ENCODE measurements at places on chromosomes 7 and 10.
A peak's percentile ranks its signal among the peaks of the same experiment; 100 is the strongest.

- DNase-seq = no peak
These were observed 562.9 kb upstream of the POT1 start for GRCh38 chr7:125492521-125492920.

- DNase-seq = no peak
These were observed 716.5 kb upstream of the GRM3 start for GRCh38 chr7:85927226-85927625.

- peak; percentile 70 for DNase-seq
These were observed 61.4 kb upstream of the PPP1R3C start for GRCh38 chr10:91694170-91694794.

DNA sequence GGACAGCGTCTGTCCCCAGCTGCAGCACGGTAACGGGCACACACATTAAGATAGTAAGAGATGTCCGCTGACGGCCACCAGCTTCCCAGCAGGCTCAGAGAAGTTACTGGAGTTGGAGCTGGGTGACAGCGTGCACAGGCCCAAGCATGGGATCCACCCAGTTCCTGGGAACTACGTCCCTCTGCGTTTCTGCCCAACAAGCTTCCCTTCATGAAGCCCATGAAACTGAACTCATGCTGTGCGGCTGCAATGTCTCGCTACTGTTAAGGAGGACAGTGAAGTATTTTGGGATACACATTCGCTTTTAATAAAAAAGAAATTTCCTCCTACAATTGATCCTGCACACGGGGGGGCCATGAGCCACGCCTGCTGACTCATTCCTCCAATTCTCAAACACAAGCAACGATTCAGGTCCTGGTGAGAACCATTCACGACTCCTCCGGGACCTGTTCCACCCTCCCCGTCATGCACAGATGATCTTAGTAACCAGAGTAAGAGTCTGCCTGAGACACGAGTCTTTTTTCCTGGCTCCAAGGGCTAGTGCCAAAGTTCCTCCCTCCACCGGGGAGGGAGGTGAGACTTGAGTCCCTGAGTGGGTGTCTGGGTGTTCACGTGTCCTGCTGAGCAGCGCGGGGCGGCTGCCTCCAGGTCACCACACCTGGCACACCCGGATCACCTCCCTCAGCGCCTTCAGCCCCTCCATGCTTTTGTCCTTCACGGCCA, 2.6 kb downstream of the PSMG3 start:
- no peak for DNase-seq

DNA sequence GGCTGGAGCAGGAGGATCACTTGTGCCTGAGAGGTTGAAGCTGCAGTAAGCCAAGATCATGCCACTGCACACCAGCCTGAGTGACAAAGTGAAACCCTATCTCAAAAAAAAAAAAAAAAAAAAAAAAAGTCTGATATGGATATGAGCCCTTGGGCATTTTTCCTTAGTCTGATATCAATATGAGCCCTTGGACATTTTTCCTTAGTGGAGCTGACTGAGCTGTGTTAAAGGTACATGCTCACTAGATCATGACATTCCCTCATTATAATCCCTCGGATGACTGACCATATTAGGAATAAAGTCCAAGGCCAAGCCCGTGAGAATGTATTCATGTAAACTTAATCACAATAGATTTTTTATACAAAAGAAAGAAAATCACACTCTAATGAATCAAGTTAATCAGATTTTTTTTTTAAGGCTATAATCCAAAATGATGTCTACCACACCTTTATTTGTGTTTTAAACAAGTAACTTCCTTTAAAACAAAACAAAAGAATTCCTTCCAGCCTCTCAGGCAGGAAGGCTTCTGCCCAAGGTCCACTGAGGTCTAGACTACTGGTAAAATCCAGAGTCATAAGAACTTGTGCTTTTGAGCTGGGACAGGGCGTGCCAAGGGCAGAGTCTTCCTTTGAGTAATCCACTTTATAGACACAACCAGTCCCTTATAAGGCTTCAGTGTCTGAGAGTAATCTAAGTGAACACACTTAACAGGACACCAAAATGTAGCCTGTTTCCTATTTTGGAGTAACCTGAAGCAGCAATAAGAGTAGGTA, 5.5 kb downstream of the PPA1 start:
- no peak for DNase-seq

- no peak for DNase-seq
These were observed 30.7 kb upstream of the KCNIP2 start for GRCh38 chr10:101874252-101874651.

- DNase-seq = peak; percentile 77
These were observed 699.9 kb downstream of the INHBA start for GRCh38 chr7:41002741-41003610.

GRCh38 chr10:89516149-89516832, 19.1 kb downstream of the SLC16A12 start:
- peak; percentile 93 for DNase-seq
